Motor neuron (in vitro differentiated cells): ENCODE measurements at places on chromosomes 1 and 21. TPM values are rescaled to one million over a fixed set of nuclear protein-coding genes. Genes with fewer than 3 reads are reported as not detected.

SLC44A3 gene
- 0.18 and 0.89 TPM in 2 replicates for total RNA-seq

AIM2 gene
- 2.8 and 3.8 TPM in 2 replicates for total RNA-seq

OR2T2 gene
- 0.33 and 0.36 TPM in 2 replicates for total RNA-seq

CYP4X1 gene
- 1.7 and 2.2 TPM in 2 replicates for total RNA-seq

KCNE2 gene
- total RNA-seq = 1.1 TPM in 1 of 2 replicates, not detected in the other

ZBTB8A gene
- total RNA-seq = 4.6 and 5.3 TPM in 2 replicates

NR5A2 gene
- total RNA-seq = 0.20 and 0.22 TPM in 2 replicates

OR2L8 gene
- total RNA-seq = 1.1 and 1.3 TPM in 2 replicates

MAP3K6 gene
- total RNA-seq = 14.1 and 15.3 TPM in 2 replicates

FAM167B gene
- 3.9 and 4.5 TPM in 2 replicates for total RNA-seq
